ENCODE measurements at places on chromosomes 1 and 21.

DNA sequence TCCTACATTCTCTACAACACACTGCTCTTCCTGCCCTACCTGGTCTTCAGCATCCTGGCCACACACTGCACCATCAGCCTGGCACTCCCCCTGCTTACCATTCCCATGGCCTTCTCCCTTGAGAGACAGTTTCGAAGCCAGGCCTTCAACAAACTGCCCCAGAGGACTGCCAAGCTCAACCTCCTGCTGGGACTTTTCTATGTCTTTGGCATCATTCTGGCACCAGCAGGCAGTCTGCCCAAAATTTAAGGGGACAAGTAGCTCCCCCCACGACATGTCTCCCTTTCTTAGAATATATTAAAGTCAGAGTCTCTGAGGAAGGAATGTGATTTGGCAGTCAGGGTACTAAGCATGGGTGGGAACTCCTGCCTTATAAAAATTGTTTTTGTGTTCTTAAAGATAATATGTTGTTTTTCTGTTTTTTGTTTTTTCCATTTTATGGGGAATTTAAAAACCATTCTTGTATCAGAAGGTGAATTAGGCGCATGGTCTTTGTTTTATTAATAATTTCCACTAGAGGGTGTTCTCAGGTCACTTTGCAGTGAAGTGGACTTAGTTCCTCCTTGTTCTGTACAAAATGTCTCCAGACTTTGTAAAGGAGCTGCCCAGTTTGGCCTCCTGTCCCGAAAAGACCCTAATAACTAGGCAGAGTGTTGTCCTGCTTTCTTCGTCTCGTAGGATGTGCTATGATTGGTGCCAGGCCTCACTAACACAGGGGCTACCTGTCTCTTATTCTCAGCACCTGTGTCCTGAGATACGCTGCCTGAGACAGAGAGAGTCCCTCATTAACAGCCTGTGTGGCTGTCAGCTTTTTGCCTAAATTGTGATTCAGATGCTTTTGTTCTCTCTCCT is 13.1 kb downstream of the UBIAD1 start:
- DNase-seq: no peak

DNA sequence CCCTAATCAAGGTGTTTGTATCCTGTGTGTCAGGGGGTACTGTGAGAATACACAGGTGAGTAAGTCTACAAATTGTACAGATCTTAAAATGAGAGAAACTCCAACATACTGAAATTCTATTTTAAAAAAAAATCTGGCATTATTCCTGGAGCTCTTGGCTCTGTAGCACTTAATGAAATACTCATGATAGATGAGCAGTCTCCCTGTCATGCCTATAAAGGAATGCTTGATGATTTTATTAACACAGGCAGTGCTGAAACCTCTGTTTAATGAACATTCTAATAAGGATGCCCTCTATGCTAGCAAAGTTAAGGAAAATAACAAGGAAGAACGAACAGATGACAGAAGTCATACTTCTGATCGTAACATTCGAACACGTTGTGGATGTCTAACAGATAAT is 233.9 kb upstream of the NEGR1 start:
- DNase-seq: peak; percentile 6

GRCh38 chr1:229224308-229224707 is 46.6 kb upstream of the RAB4A start:
- DNase-seq: peak; percentile 52

GRCh38 chr1:59043796-59044195 is 253.1 kb upstream of the FGGY start:
- peak; percentile 93 for DNase-seq

GRCh38 chr21:37455504-37455911 is 88.9 kb downstream of the DYRK1A start:
- DNase-seq: no peak

- peak; percentile 51 for DNase-seq
These were observed 20.3 kb downstream of the CDCP2 start for GRCh38 chr1:54132495-54132894.

DNA sequence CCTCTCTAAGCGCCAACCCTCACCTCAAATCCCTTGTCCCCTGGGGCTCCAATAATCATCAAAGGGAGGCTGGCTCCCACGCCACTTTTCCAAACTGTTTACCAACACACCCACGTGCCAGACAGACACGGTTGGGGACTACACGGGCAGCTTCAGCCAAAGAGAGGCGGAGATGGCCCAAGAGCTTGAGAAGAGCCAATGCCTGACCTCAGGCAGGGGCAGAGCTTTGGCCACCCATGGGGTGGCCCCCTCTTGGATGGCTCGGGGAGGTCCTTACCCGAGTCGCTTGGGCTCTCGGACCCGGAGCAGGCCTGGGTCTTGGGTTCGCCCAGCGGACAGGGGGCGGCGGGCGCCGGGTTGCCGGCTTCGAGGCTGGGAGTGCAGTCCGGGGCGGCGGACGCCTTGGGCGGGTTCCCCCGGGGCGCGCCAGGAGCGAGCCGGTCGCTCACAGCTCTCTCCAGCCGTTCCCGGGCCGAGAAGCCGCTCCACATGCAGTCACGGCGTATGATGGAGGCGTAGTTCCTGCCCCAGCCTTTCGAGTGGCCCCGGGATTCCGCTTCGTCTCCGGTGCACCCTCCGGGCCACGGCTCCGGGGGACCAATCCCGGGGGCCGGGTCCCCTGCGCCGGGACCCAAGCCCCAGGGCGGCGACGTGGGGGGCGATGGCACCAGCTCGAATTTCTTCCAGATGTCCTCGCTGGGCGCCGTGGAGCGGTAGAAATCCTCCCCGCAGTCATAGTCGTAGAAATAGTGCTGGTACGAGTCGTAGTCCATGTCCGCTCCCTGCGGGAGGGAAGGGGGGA is 854 bp downstream of the MYCL start:
- DNase-seq: peak; percentile 17

DNA sequence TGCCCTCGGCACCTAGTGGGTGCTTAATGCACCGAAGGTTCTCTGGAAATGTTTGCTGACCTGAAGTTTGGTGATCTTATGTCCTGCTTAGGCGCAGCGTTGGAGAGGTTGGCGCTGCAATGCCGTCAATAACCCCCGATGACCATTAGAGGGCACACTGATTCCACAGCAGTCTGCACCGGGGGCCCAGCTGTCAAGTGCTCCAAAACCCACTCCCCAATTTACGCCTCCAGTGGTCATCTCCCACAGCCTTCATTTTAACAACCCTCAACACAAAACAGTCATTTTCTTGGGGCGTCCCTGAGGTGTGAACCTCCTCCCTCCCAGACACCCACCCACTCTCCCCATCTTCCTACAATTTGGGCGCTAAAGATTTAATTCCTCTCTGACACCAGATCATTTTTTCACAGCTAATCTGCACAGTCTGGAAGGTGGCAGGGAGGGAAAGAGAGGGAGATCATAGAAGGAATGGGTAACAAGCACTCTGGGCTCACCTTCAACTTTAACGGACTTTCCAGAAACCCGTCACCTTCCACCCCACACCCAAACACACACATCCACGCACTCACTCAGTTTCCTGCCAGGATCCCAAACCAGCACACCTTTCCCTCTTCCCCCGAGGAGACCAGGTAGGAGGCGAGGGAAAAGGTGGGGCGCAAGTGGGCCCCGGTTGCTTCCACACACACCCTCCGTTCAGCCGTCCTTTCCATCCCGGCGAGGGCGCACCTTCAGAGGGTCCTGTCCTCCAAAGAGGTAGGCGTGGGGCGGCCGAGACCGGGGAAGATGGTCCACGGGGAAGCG is 570 bp upstream of the NPR1 start:
- DNase-seq: peak; percentile 33

- peak; percentile 53 for DNase-seq
These were observed 91.4 kb downstream of the HMCN1 start for GRCh38 chr1:185825556-185825955.

- peak; percentile 62 for DNase-seq
These were observed 80.1 kb downstream of the SPAG17 start for GRCh38 chr1:118104951-118105350.

- DNase-seq: no peak
These were observed 70.4 kb upstream of the SAMSN1 start for GRCh38 chr21:14616380-14617039.

DNA sequence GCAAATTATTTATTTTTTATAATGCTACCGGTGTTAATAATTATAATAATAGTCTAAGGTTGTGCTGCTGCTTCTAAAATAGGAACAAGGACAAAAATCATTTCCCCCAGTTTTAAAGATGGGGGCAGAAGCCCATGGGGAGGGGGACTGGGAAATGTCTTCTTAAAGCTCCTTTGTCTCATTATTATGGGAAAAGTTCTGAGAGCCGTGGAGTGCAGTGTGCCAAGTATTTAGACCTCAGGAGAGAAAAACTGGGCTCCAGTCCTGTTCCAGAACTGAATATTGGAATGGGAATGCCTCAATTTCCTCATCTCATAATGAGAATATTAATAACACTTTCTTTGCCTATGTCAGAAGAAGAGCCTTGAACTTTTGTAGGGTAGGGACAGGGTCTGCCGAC is 40.9 kb upstream of the ATF3 start:
- no peak for DNase-seq

GRCh38 chr1:1061682-1062345 is 12.3 kb downstream of the RNF223 start:
- DNase-seq: peak; percentile 11
